ENCODE measurements at places on chromosomes 7 and 10. TPM values are rescaled to one million over a fixed set of nuclear protein-coding genes. Genes with fewer than 3 reads are reported as not detected.

TTYH3 gene
- 19.7 TPM for total RNA-seq

DNA sequence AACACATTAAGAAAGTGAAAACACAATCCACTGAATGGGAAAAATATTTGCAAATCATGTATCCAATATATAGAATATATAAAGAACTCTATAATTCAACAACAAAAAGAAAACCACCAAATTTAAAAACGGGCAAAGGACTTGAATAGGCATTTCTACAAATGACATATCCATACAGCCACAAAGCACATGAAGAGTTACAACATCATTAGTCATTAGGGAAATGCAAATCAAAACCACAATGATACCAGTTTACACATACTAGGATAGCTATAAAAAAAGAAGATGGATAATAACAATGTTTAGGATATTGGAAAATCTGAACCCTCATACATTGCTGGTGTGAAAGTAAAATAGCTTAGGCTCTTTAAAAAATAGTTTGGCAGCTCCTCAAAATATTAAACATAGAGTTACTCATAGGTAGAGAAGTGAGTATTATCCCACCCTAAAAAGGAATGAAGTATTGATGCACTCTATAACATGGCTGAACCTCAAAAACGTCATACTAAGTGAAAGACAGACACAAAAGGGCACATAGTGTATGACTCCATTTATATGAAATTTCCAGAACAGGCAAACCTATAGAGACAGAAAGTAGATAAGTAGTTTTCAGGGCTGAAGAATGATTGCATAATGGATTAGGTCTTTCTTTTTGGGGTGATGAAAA is 4.5 kb downstream of the ZPBP start:
- no peak overlapping the region for H3K27ac ChIP-seq
- H3K36me3 ChIP-seq: no peaks in the 10 kb centered on the region
- no peaks in the 10 kb centered on the region for H3K27me3 ChIP-seq
- H3K4me1 ChIP-seq: no peaks in the 10 kb centered on the region

- peak overlapping the region; percentile 2 for H3K27ac ChIP-seq
- peaks cover 10% of the 10 kb centered on the region for H3K4me1 ChIP-seq
- DNase-seq: peak; percentile 39
- no peaks in the 10 kb centered on the region for H3K27me3 ChIP-seq
- no peaks in the 10 kb centered on the region for H3K36me3 ChIP-seq
Observed at GRCh38 chr7:73893342-73894101, 32.6 kb downstream of the TMEM270 start.

RBM20 gene
- total RNA-seq: 1.3 TPM

GRCh38 chr7:123231021-123232000 is 31.5 kb upstream of the SLC13A1 start:
- no peaks in the 10 kb centered on the region for H3K36me3 ChIP-seq
- H3K4me1 ChIP-seq: no peaks in the 10 kb centered on the region
- H3K4me3 ChIP-seq: no peak overlapping the region
- H3K27me3 ChIP-seq: no peaks in the 10 kb centered on the region
- no peak for DNase-seq

THSD7A gene
- 6.1 TPM for total RNA-seq

- H3K27ac ChIP-seq: no peak overlapping the region
- H3K4me3 ChIP-seq: no peak overlapping the region
- no peak for DNase-seq
- no peaks in the 10 kb centered on the region for H3K27me3 ChIP-seq
- H3K4me1 ChIP-seq: peaks cover 15% of the 10 kb centered on the region
- no peaks in the 10 kb centered on the region for H3K36me3 ChIP-seq
Observed at GRCh38 chr10:4080225-4080805, 295.3 kb upstream of the KLF6 start.

- no peaks in the 10 kb centered on the region for H3K4me1 ChIP-seq
- no peak overlapping the region for H3K27ac ChIP-seq
- H3K4me3 ChIP-seq: no peak overlapping the region
- DNase-seq: no peak
- no peaks in the 10 kb centered on the region for H3K36me3 ChIP-seq
Observed at GRCh38 chr7:148515237-148515636, 75.3 kb upstream of the C7orf33 start.

GRCh38 chr7:134855442-134855841 is 76.0 kb downstream of the CALD1 start:
- no peaks in the 10 kb centered on the region for H3K36me3 ChIP-seq
- DNase-seq: no peak
- H3K27ac ChIP-seq: peak overlapping the region; percentile 13
- no peaks in the 10 kb centered on the region for H3K27me3 ChIP-seq
- no peak overlapping the region for H3K4me3 ChIP-seq

- H3K4me1 ChIP-seq: no peaks in the 10 kb centered on the region
- H3K27ac ChIP-seq: no peak overlapping the region
- H3K4me3 ChIP-seq: no peak overlapping the region
- no peaks in the 10 kb centered on the region for H3K27me3 ChIP-seq
- no peak for DNase-seq
- no peaks in the 10 kb centered on the region for H3K36me3 ChIP-seq
Observed at GRCh38 chr7:113015034-113015645, 71.5 kb downstream of the GPR85 start.

- H3K27me3 ChIP-seq: no peaks in the 10 kb centered on the region
- H3K27ac ChIP-seq: no peak overlapping the region
- H3K4me1 ChIP-seq: no peaks in the 10 kb centered on the region
- no peaks in the 10 kb centered on the region for H3K36me3 ChIP-seq
- no peak for DNase-seq
Observed at GRCh38 chr10:24822590-24822989, 98.9 kb upstream of the ARHGAP21 start.

COMTD1 gene
- 74.0 TPM for total RNA-seq

DNA sequence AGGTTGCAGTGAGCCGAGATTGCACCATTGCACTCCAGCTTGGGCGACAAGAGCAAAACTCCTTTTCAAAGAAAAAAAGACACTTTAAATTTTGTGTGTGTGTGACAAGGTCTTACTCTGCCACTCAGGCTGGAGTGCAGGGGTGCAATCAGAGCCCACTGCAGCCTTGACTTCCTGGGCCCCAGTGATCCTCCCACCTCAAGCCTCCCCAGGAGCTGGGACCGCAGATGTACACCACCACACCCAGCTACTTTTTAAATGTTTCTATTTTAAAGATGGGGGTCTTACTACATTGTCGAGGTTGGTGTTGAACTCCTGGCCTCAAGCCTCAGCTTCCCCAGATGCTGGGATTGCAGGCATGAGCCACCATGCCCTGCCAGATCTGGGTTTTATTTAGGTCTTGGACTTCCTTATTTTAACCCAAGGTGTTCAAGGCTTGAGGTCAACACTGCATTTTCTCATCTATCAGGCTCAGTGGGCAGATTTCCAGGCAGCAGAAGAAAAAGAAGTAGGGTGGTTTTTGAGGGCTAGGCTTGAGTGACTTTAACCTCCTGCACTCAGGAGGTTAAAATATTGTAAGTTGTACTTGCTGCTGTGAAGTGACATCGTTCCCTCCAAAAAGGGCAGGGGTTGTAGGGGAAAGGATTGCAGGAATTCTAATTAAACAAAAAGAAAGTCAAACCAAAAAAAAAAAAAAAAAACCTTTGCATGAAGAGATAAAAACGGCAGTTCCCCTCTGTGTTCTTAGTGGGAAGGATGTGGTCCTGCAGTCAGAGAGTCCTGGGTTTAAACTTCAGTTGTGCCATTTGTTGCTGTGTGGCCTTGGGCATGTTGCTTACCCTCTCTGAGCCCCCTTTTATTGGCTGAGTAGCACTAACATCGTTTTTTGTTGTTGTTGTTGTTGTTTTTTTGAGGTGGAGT is 71.5 kb downstream of the CARD11 start:
- no peaks in the 10 kb centered on the region for H3K36me3 ChIP-seq
- H3K27ac ChIP-seq: no peak overlapping the region
- H3K4me3 ChIP-seq: no peak overlapping the region

DNA sequence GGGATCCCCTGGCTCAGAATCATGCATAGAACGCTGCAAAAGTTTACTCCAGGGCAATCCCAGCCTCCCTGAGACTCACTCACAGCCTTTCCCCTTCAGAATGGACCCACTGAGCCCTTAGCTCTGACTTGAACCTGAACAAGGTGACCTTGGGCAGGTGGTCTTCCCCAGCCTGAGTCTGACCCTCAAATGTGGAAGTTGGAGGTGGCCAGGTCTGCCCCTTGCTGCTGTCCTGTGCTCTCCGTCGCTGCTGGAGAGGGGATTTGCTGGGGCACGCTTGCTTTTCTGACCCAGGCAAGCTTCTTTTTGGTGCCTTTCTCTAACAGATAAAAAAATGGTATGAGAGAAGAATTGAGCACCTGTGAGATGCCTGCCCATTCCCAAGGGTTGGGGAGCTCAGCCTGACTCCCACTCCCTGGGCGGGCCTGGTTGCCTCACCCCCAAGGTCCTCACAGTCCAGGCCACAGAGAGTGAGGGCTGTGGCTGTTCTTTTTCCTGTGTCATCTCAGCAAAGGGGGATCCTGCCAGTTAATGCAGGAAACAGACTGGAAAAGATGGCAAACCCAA is 46.6 kb upstream of the IGFBP3 start:
- no peaks in the 10 kb centered on the region for H3K4me1 ChIP-seq
- DNase-seq: no peak
- H3K36me3 ChIP-seq: no peaks in the 10 kb centered on the region
- H3K4me3 ChIP-seq: no peak overlapping the region
- H3K27me3 ChIP-seq: no peaks in the 10 kb centered on the region

DNA sequence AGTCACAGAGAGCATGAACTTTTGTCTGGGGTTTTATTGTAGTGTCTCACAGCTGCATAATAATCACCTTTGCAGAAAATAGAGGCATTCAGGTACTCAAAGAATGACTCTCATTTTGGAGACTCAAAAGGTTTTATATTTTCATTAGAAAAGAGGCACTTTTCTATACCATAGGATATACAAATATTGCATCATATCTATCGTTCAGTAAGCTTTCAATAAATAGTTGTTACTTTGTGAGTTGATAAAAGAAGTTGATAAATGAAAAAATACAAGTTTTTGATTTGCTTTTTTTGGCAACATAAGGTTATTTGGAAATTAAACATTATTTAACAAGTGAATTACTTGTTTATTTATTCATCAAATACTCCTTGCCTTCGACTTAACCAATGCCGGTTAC is 279.9 kb downstream of the ARL4A start:
- no peak overlapping the region for H3K27ac ChIP-seq
- no peak overlapping the region for H3K4me3 ChIP-seq
- DNase-seq: no peak
- H3K27me3 ChIP-seq: no peaks in the 10 kb centered on the region
- H3K36me3 ChIP-seq: no peaks in the 10 kb centered on the region
- H3K4me1 ChIP-seq: no peaks in the 10 kb centered on the region

DNA sequence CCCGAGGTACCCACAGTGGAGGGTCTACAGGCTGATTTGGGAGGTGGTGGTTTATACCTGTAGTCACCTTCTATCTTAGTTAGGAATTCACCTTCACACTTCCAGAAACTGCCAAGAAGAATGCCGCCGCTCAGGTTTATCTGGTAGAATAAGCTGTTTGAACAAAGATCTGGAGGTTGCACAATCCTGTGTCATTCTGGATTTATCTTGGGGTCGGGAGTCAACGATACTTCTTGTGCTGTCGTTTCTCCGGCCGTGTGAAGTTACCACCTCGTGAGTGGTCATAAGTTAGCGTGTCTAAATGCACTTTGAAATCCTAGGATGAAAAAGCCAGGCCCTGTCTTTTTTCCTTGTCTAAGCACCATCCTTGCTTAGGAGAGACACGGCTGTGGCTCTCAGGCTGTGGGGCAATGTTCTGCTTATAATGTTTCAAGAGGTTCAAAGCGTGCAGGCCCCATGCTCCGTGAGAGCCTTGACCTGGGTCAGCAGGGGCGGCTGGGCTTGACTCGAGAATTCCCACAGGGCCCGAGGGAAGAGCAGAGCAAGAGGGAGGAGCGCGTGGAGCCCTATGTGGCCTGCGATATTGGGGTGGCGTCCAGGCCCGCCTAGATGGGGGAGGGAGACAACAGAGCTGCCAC is 35.5 kb downstream of the GRIFIN start:
- no peaks in the 10 kb centered on the region for H3K27me3 ChIP-seq
- H3K27ac ChIP-seq: no peak overlapping the region
- H3K4me1 ChIP-seq: peaks cover 9% of the 10 kb centered on the region
- no peak overlapping the region for H3K4me3 ChIP-seq

DNA sequence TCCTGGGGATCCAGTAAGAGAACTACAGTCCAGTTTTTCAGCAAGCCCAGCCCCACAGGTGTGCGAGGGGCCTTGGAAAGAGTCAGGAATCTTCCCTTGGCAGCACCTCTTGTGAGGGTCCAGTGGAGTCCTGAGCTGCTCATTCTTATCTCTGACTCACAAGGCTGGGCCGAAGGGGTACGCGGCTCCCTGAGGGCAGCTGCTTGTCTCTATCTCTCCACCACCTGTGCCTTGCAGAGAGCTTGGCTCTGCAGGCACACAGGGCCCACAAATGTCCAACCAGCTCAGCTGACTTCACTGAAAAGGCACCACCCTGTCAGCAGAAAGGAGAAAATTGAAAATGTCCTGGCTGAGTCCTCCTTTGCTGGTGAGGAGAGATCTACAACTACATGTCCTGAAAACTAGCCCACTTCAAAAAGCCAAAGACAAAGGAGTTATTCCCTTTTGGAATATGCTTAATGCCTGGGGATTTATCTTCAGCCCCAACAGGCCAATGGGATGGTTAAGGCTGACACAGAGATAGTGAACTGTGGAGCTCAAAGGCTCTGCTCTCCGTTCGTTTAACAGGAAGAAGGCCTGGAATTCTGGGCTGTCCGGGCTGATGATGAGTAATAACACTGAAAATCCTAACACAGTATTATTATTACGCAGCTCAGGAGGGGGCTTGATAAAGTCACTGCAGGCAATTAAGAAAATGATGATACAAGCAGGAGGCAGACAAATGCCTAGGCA is 23.4 kb downstream of the UROS start:
- H3K4me1 ChIP-seq: no peaks in the 10 kb centered on the region
- no peak for DNase-seq
- H3K27ac ChIP-seq: no peak overlapping the region
- no peaks in the 10 kb centered on the region for H3K27me3 ChIP-seq
- H3K36me3 ChIP-seq: peaks cover 15% of the 10 kb centered on the region

DNA sequence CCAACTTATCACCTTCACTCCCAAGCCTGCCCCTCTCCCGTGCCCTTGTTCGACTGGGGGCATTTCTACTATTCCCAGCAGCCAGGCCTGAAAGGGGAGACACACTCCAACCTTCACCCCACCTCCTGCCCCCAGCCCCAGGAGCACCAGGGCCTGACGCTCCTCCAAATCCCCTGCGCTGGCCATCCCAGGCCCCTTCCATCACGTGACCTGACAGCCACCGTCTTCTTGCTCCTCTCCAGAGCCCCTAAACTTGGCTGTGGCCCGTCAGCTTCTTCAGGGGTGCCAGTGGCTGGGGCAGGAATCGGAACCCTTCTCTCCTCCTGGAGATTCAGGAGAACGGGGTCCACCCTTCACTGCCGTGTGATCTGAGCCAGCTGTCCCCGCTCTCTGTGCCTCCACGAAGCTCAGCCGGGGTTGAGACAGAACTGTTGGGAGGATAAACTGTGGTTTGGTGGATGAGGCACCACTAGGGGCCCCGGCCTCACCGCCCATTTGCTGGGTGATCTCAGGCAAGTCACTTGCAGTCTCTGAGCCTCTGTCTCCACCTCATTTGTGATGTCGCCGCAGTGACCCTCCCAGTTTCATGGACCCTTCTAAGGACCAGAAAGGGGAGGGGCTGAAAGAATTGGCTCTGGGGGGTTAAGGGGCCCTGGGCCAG is 91.0 kb downstream of the MYL10 start:
- no peaks in the 10 kb centered on the region for H3K36me3 ChIP-seq
- H3K4me1 ChIP-seq: peaks cover 17% of the 10 kb centered on the region
- H3K27ac ChIP-seq: no peak overlapping the region
- no peak overlapping the region for H3K4me3 ChIP-seq

CLCN1 gene
- total RNA-seq: not detected

PNLIP gene
- total RNA-seq: not detected

CYP2E1 gene
- 0.78 TPM for total RNA-seq

GRCh38 chr7:140479739-140480084 is 407 bp upstream of the MKRN1 start:
- DNase-seq: no peak
- H3K27ac ChIP-seq: no peak overlapping the region
- H3K4me3 ChIP-seq: peak overlapping the region; percentile 81
- H3K27me3 ChIP-seq: no peaks in the 10 kb centered on the region
- H3K36me3 ChIP-seq: no peaks in the 10 kb centered on the region

PLXDC2 gene
- total RNA-seq: 44.6 TPM
